ENCODE measurements at places on chromosomes 4 and X.

GRCh38 chrX:32280489-32280888 is 930.9 kb downstream of the DMD start:
- no peaks in the 10 kb centered on the region for H3K27me3 ChIP-seq
- H3K36me3 ChIP-seq, result no peaks in the 10 kb centered on the region
- H3K4me3 ChIP-seq, result no peak overlapping the region
- H3K27ac ChIP-seq, result no peak overlapping the region
- no peak for DNase-seq

DNA sequence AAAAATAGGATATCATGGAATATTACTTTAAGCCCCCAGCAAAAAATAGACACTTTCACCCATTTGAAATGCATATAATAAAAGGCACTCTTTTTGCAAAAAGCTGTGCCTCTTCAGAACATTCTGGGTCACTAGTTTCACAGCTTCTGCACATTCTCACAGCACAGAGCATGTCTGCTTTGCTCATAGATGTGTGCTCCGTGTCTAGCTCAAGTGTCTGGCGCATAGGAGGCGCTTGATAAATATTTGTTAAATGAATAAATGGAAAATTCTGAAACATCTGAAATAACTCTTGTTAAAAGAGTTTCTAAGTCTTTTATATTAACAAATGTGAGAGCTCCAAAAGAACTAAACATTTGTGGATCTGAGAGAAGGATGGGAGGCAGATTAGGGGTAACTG is 275.2 kb downstream of the PTTG2 start:
- no peak overlapping the region for H3K4me3 ChIP-seq
- H3K27me3 ChIP-seq, result no peaks in the 10 kb centered on the region

GRCh38 chr4:1573830-1574459 is 110.2 kb downstream of the FAM53A start:
- H3K4me1 ChIP-seq, result no peaks in the 10 kb centered on the region
- H3K36me3 ChIP-seq, result no peaks in the 10 kb centered on the region
- no peak for DNase-seq
- H3K27ac ChIP-seq, result no peak overlapping the region

DNA sequence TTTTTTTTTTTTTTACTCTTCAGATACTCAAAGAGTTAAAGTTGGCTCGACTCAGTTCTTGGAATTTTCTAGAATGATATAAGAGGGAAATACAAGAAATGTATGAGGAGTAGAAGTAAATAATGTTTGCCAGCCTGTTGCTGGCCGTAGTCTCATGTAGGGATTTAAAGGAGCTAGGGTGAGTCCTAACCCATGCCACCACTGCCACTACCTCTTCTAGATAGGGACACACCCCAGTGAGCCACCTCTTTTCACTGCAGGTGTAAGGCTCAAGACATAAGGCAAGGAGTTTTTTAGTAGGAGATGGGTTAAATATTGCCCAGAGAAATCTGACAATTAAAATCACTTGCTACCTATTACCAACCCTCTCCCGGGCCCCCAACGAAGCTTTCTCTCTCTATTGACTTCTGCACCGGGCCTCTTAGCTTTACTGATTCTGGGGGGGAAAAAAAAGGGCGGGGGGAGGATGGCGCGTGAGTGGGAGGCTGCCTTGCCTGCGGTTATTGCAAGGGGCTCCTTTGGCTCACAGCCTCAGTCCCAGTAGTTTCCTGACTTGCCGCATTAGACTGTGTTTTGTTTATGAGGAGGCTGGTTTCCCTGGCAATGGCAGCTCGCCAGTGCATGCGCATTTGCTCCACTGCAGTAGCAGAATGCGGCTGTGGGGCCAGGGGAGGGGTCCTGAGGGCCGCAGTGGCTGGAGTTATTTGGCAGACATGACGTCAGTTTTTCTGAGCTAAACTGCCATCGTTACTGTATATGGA is 3.0 kb downstream of the LINC00632 start:
- H3K4me3 ChIP-seq, result no peak overlapping the region
- no peaks in the 10 kb centered on the region for H3K4me1 ChIP-seq
- no peaks in the 10 kb centered on the region for H3K27me3 ChIP-seq
- peak; percentile 67 for DNase-seq

- peak; percentile 17 for DNase-seq
- H3K36me3 ChIP-seq, result no peaks in the 10 kb centered on the region
Measured at GRCh38 chr4:99816545-99817308, at the start of gene DAPP1. DAPP1 (plus strand) TSS chr4:99816827; CDS start chr4:99816914, 87 bp downstream.

DNA sequence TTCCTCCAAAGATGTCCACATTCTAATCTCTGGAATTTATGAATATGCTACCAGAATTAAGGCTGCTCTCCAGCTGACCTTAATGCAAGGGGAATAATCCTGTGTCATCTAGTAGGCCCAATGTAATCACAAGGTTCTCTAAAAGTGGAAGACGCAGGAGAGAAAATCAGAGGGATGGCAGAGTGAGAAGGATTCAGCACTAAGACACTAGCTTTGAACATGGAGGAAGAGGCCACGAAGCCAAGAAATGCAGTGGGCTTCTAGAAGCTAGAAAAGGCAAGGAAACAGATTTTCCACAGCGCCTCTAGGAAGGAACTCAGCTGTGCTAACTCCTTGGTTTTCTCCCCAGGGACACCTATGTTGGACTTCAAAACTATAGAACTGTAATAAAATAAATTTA is 240.7 kb upstream of the TRAM1L1 start:
- H3K4me1 ChIP-seq, result no peaks in the 10 kb centered on the region
- H3K27ac ChIP-seq, result no peak overlapping the region
- no peaks in the 10 kb centered on the region for H3K27me3 ChIP-seq
- DNase-seq, result no peak
- H3K4me3 ChIP-seq, result no peak overlapping the region

DNA sequence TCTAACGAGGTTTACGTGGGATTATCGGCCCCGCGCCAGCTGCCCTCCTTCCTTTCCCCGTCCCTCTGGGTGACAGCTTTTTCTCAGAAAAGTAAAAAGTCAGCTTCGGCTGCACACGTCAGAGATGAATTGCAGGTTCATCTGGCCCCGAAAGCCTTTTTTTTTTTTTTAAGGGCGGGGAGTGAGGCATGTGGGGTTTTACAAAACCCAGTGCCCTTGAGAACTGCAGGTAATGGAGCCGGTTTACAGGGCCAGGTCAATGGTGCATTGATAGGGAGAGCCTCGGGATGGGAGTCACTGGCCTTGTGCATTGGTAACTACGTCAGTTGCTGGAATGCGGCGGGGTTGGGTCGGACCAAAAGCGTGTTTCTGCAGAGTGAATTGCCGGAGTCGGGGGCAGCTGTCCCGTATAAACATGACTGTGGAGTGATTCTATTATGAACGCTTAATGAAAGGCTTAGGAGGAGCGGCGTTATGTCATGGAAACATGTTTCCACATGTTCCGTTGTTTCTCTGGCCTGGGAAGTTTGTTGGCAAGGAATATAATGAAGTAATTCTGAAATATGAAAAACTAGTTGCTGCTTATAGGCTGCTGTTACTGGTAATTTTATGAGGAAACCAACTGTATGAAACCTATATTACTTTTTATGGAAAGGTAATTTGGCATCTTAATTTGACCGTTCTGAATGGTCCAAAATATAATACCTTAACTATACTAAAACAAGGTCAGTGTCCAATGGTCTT is 1.1 kb downstream of the HSPA4L start:
- H3K4me1 ChIP-seq, result no peaks in the 10 kb centered on the region
- peak; percentile 81 for DNase-seq
- peak overlapping the region; percentile 39 for H3K27ac ChIP-seq
- peaks cover 33% of the 10 kb centered on the region for H3K27me3 ChIP-seq

DNA sequence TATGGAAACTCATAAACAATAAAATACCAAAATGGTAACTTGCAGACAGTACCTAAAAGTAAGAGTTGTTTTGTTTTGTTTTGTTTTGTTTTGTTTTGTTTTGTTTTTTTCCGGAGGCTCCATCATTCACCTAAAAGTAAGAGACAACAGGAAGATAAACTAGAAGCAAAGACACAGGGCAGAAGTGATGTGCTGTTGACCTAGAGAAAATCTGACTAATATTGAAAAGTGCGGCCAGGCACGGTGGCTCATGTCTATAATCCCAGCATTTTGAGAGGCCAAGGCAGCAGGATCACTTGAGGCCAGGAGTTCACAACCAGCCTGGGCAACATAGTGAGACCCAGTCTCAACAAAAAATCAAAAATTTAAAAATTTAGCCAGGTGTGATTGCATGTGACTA is 5.6 kb upstream of the CENPC start:
- no peaks in the 10 kb centered on the region for H3K36me3 ChIP-seq
- no peak overlapping the region for H3K27ac ChIP-seq
- peaks cover 2% of the 10 kb centered on the region for H3K4me1 ChIP-seq
- DNase-seq, result no peak
- no peaks in the 10 kb centered on the region for H3K27me3 ChIP-seq

DNA sequence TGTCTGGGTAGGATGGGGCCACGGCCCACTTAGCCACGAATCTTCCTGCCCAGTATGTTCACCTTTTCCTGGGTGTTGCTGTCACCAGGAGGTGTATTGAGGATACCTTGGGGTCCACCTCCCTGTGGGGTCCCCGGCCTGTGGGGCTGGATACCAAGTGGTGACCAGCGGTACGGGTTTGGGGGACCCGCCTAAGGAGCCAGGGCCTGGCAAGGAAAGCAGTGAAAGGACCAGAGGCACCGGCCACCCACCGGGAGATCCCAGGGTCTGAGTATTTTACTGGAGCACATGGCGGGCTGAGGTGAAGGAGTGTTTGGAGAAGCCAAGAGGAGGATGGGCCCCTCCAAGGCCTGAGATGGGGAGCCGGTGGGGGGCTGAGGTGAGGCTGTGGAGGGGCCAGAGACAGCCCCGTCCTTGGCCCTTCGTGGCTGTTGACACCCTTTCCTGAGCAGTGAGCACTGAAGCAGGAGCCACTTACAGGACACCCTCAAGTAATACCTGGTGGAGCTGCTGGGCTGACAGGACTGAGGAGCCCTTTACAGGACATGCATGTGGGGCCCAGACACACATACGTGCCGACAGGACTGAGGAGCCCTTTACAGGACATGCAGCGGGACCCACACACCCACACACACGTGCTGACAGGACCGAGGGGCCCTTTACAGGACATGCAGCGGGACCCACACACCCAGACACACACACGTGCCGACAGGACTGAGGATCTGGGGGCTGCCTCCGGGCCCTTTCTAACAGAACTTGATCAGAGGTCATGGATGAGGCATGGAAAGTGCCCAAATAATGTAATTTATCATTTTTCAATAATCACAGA is 38.4 kb downstream of the TMEM271 start:
- no peaks in the 10 kb centered on the region for H3K4me1 ChIP-seq
- no peaks in the 10 kb centered on the region for H3K27me3 ChIP-seq
- no peak for DNase-seq
- H3K36me3 ChIP-seq, result peaks cover 48% of the 10 kb centered on the region

DNA sequence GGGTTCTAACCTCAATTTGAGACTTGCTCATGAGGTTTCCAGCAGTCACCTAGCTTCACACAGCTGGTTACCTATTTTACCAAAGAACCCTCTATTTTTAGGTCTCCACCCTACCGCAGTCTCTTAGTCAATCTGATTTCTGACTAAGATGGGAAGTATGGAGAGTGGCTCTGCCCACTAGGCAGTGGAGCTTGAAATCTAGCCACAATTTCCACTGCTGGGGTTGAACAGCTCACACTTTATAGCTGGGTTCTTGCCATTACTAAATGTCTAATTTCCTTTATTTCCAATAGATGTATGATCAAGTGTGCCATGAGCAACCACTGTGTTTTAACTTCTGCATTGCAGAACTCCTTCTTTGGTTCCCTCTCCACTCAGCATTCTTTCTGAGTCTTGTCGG is 43.1 kb downstream of the GASK1B start:
- no peak overlapping the region for H3K4me3 ChIP-seq
- no peak for DNase-seq
- no peaks in the 10 kb centered on the region for H3K27me3 ChIP-seq
- H3K36me3 ChIP-seq, result peaks cover 13% of the 10 kb centered on the region

- no peak overlapping the region for H3K27ac ChIP-seq
- H3K4me3 ChIP-seq, result no peak overlapping the region
Measured at GRCh38 chr4:52728691-52729240, 22.5 kb downstream of the ERVMER34-1 start.

- no peaks in the 10 kb centered on the region for H3K27me3 ChIP-seq
- DNase-seq, result no peak
Measured at GRCh38 chr4:77861495-77861894, 1.1 kb upstream of the MRPL1 start.

DNA sequence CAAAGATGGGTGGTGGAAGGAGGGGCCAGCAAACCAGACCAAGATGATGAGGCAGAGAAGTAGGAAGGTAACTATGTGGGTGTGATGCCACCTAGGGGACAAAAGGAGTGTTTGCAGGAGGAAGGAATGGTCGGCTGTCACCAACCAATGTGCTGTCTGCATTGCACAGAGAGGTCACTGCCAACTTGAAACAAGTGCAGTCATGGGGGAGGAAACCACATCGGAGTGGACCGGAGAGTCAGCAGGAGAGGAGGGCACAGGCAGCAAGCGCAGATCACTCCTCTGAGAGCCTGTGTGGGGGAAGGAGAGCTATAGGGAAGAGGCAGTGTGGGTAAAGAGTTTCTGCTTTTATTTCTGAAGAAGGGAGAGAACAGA is 38.5 kb upstream of the FGFBP2 start:
- no peak overlapping the region for H3K4me3 ChIP-seq
- H3K27me3 ChIP-seq, result no peaks in the 10 kb centered on the region
- DNase-seq, result peak; percentile 47
- no peaks in the 10 kb centered on the region for H3K36me3 ChIP-seq
- peaks cover 5% of the 10 kb centered on the region for H3K4me1 ChIP-seq

DNA sequence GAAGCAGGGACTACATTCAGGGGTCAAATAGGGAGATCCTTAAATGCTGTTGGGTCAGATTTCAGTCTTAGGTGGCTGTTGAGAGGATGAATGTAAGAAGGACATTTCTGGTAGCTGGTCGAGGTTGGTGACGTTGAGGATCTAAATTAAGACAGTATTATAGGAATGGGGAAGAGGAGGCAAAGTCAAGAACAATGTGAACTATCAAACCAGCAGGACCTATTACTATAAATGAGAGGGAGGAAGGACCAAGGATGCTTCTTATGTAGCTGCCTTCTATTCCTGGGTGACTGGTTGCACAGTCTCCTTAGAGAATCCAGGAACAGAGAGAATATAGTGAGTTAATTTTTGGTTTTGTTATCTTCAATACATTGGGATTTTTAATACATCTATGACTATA is 118.5 kb upstream of the BMPR1B start:
- peaks cover 21% of the 10 kb centered on the region for H3K36me3 ChIP-seq
- no peak overlapping the region for H3K27ac ChIP-seq
- H3K4me3 ChIP-seq, result no peak overlapping the region
- no peaks in the 10 kb centered on the region for H3K27me3 ChIP-seq

Measured in large intestine (tissue), 12 donors.